ENCODE measurements at places on chromosomes 6 and 20.
A peak's percentile ranks its signal among the peaks of the same experiment; 100 is the strongest.

DNA sequence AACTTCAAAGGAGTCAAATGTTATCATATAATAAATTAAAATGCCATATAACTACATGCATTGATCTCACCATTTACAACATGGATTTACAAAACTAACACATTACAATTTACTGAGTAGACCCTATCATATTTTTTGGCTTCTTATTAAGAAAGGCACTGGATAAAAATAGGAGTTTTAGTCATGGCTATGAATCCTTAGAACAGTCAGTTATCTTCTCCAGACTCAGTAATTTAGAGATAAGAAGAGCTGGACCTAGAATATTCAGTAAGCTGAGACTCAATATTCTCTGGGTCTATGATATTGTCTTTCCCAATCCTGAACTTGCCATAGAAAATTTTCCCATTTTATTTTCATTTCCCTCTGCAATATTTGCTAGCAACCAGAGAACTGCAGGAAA is 62.3 kb downstream of the ME1 start:
- no peak for DNase-seq

DNA sequence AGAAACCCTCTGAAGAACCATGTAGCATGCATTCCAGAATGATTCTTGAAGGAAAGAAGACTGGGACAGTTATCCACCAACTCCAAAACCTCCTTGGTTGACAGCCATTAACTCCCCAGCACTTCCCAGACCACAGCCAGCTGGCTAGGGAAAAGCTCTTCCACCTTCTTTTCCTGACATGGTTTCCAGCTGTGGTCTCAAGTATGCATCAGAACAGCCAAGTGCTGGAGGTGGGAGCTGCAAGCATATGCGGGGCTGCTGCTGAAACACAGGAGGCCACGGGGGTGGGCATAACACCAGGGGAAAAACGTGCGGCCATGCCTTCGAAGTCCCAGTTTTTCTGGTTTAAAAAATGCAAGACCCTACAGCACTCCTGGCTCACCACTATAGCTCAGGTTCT is 108.0 kb upstream of the FAM184A start:
- no peak for DNase-seq

- DNase-seq = no peak
Observed at GRCh38 chr6:41160933-41161332, 2.0 kb downstream of the TREM2 start.

DNA sequence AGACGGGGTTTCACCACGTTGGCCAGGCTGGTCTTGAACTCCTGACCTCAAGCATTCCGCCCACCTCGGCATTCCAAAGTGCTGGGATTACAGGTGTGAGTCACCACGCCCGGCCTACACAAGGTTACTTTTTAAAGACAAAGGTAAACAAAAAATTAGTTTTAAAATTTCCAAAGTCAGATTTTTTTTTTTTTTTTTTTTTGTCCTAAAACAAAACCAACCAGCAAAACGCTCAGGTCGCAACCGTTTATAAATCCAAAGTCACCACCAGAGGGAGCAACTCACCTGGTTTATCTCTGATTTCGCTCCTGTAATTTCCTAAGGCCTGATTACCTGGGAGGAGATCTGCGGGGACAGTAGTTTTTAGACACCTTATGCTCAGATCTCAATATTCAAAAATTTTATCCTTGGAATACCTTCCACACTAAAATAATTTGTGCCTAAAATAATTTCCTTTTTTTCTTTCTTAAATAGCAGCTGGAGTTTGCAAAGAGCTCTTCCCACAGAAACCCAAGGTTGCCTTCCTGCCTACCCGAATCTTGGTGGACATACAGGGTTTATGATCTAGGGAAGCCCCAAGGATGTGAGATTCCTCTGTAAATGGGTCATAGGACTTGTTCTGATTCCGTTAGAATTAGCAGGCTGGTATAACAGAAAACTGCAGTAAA is 19.8 kb upstream of the TREM1 start:
- peak; percentile 55 for DNase-seq

DNA sequence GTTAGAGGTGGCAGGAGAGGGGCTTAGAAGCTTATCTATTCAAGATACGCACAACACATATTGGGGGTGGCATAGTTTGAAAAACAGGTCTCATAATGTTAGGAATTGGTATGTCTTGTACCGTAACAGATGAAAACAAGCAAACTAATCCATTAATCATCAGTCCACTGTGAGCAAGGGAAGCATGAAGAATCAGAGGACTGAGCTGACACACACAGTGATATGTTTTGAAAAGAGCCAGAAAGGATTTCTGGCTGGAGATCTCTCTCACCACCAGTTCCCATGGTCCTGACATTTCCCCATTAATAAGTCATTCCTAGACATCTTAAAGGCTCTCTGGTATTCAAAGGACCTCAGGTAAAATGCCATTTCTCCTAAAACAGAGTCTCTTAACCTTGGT is 158.8 kb upstream of the PHACTR1 start:
- DNase-seq = no peak

GRCh38 chr6:142294679-142295078 is 7.1 kb upstream of the ADGRG6 start:
- no peak for DNase-seq

- DNase-seq = peak; percentile 41
Observed at GRCh38 chr6:36962874-36963273, 8.3 kb downstream of the PI16 start.

- DNase-seq = no peak
Observed at GRCh38 chr6:20084411-20084810, 127.9 kb downstream of the MBOAT1 start.

GRCh38 chr6:63352069-63352543 is 32.3 kb upstream of the LGSN start:
- peak; percentile 10 for DNase-seq

GRCh38 chr6:149499066-149499465 is 14.3 kb upstream of the ZC3H12D start:
- no peak for DNase-seq

DNA sequence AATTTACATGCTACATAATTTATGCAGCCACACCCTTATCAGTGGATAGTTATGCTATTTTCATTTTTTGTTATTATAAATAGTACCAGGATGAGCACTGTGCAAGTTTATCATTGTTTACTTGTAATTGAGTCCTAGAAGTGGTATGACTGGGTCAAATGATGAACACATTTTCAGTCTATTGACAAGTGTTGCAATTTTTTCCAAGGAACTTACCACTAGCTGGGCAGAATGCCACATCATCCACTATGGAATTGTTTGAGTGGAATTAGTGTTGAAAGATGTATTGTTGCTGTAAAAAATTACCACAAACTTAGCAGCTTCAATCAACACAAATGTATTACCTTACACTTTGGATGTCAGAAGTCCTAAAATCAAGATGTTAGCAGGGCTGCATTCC is 38.1 kb upstream of the OPN5 start:
- no peak for DNase-seq

DNA sequence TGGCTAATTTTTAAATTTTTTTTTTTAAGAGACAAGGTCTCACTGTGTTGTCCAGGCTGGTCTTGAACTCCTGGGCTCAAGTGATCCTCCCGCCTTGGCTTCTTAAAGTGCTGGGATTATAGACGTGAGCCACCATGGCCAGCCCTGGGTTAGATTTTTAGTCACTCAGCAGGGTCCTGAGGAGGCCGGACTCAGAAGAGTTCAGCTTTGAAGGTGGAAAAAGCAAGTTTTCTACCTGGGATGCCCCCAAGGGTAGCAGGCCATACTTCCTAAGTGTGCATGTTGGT is 44.2 kb downstream of the FGD2 start:
- no peak for DNase-seq

DNA sequence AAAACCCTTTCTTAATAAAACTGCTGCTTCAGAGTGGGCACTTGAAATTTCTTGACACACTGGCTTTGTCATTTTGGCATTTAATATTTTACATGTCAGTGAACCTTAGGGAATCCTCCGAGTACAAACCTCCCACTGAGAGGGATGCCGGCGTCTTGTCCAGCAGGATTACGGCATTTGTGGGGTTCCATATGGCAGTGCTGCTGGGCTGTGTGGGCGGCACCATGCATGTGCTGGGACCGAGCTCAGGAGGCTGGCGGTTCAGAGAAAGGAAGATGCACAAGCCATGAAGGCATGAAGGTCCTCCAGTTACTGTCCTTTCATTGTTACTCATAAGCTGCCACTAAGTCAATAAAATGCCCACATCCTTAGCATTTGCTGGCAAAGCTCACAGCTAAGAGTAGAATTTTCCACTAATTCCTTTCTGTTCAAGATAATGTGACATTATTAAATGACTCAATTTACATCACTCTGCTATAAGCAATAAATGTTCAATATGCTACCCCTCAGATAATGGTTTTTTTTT is 61.4 kb downstream of the LY86 start:
- no peak for DNase-seq

GRCh38 chr6:157642736-157643135 is 180.3 kb upstream of the SNX9 start:
- no peak for DNase-seq

DNA sequence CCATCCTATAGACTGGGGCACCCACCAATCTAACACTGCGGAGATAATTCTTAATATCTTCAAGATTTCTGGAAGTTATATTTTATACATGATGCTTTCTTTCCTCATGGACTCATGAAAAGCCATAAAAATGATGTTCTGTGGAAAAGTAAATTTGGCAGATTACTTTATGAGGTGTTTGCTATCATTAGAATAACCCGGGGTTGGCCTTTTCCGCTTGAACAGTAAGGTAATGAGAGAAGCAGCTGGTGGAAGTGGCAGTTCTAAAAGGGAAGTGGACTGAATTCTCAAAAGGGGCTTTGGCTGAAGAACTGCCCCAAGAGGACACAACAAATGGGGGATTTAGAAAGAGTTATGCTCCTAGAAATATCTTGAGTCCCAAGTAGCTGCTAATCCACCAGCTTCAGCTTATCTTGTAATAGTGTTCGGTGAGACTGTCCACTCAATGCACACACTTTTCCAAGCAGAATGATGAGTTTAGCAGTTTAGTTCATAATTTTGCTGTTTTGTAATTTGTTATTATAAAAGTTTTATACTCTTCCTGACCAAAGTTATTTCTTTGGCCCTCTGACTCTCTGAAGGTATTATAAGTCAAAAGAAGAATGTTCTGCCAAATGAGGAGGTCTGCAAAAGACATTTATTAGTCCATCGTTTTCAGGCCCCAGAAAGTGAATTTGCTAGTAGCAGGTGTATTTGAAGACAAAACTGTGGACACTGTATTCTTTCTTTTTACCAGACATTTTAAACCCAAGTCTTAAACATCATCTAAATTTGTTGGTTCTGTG is 2.9 kb downstream of the ISM1 start:
- no peak for DNase-seq

DNA sequence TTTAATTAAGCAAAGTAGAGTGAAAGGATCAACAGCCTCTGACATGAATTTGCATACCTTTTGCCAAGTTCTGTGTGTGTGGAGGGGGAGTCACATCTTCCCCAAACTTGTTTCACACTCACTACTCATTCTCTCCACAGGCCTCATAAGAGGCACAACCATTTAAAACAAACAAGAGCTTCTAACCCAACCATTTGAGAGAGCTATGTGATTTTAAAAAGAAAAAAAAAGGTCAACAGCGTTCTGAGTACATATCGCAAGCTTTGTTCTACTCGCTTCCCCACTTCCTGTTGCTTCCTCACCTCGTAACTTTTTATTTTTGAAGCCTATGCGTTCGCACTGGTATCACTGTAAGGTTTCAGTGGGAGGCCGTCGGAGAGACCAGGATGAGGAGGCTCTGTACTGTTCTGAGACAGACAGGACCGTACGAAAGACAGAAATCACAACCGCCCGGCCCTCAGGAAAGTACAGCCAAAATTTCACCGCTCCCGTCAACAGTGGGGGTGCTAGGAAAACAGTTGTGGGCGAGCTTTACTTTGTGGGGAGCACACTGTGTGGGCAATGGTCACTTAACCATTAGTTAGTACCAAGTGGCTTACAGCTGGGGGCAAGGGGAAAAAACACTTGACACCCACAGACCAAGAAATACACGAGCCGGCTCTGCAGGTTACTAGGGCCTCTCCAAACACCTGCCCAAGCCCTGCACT is 61.3 kb downstream of the TRERF1 start:
- DNase-seq = no peak

All from hindlimb muscle (tissue), 1 donor.